ENCODE measurements at places on chromosomes 13 and 19.

DNA sequence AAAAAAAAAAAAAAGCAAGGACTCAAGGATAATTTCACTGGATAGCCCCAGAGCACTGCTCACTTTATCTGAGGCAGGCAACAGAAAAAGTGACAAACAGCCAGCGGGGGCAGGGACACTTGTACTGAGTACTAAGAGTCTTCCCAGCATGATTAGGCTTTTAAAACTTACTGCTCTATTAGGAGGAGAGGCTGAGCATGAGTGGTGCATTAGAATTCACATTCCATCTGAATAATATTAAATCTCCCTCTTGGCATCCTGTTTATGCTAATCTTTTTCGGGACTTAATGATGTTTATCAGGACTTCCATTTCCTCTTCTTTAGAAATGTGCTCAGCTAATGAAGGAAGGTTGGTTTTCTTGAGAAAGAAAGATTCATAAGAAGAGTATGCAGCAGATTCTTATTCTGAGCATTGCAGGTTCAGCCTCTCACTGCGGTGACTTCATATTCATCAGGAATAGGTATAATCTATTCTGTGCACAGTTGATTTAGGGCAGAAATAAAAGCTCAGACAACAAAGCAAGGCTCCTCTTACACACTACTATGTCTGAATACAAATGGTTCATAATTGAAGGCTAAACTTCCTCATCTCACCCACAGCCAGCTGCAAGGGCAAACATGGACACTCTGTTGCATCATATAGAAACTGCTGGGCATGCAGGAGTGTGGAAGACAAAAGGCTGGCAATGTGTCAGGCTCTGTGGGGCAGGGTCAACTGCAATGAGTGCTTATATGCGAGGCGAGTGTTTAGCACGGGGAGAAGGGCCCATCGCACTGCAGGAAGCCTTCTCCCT is 107.0 kb downstream of the KL start:
- DNase-seq: no peak

DNA sequence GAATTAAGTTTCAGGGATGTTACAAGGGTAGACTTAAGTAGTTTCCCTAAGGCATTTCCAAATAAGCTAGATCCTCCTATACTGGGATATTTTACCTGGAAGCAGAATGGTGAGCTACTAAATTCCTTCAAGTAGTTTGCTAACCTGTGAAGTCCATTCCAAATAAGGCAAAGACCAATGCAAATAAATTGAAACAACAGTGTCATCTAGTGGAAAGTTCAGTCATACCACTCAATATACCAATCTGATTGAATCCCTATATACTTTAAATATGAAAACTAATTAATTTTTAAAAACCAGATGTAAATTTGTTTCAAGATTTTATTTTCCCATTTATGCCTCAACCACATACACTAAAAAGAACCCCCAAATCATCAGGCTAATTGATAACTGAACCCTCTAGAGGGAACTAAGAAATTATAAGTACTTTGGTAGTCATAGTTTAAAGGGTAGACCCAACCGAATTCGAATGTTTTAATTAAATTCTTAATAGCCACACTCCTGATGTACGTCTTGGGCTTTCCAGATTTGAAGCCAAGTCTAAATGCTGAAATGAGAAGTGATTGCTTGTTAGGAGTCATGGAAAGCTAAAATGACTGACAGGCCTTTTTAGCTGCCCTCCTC is 223.7 kb downstream of the TBC1D4 start:
- DNase-seq: no peak

DNA sequence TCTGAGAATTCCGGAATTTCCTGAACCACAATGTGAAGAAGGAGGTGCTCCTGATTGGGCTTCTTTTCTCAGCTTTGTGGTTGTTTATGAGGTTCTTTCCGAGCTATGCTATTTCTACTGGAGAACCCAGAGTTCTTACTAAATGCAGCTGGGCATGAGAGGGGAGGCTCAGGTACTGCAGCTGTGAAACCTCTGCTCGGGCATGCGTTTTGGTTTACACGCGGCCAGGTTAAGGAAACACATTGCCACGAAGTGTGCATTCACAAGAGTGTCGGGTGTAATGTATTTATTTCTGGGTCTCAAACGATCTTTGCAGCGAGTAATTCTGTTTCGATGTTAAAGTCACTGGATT is 661 bp upstream of the MIR17HG start:
- no peak for DNase-seq

DNA sequence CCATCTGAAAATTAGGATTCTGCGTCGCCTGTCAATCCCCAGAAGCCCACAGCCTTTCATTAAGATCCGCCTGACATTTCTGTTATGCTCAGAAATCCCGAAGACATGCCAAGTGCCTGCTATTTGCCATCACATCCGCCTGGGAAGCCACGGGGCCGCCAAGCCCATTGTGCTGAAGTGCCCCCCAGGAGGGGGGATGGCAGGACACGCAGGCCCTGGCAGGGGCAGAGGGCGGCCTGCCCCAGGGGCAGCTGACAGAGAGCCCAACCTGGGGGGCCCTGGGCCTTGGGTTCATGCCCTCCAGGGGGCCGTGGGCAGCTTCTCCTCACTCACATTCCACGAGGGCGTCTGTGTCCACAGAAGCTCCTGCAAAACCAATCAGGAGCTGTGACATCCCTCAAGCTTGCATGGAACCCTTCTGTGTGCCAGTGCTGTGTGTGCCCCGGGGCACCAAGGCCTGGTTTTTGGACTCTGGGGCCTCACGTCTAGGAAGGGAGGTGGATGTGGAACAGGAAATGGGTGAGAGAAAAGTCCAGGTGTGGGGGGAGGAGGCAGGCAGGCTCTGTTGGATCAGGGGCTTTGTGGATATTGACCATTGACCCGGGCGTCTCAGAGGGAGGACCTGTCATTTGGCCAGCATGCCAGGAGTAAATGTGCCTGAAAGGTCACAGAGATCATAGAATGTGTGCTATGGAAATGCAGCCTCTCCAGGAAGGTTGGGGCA is 122.9 kb downstream of the URI1 start:
- DNase-seq: no peak

DNA sequence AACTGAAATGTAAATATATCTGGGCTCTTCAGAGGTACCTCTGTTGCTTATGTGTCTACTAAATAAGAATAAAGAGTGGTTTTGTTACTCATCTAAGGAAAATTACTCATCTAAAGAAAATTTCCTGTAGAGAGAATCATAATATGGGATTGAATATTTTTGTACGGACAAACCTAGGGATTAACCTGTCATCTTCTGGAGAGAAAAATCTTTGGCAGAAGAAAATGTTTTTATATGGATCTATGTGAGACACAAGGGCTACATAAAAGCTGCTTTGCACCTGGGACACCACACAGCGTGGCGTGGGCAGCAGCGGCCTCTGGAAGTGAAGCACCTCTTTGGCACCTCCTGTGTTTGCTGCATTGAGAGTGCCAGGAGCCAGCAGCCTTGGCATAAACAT is 242.9 kb upstream of the DACH1 start:
- DNase-seq: no peak

- DNase-seq: no peak
Measured at GRCh38 chr13:77349365-77349764, 22.5 kb upstream of the MYCBP2 start.

GRCh38 chr13:71320452-71320851 is 546.6 kb downstream of the DACH1 start:
- DNase-seq: no peak

GRCh38 chr13:23563085-23563845 is 6.9 kb upstream of the TNFRSF19 start:
- DNase-seq: no peak

DNA sequence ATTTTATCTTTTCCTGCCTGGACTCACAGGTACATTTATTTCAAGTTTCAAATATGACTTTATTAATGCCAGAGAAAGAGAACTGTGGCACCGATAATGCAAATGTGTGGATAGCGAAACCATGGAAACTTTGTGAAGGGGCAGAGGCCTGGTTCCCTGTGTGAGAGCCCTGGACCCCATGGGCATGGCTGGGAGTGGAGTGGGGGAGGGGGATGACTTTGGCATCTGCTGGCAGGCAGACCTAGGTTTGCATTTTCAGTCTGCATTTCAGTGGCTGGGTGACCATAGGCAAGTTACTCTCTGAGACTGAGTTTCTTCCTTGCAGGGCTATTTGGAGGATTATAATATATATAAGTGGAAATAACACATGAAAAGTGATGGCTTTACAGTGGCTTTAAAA is 163.8 kb upstream of the TMTC4 start:
- no peak for DNase-seq

- no peak for DNase-seq
Measured at GRCh38 chr19:1811472-1811894, 593 bp downstream of the ATP8B3 start.

DNA sequence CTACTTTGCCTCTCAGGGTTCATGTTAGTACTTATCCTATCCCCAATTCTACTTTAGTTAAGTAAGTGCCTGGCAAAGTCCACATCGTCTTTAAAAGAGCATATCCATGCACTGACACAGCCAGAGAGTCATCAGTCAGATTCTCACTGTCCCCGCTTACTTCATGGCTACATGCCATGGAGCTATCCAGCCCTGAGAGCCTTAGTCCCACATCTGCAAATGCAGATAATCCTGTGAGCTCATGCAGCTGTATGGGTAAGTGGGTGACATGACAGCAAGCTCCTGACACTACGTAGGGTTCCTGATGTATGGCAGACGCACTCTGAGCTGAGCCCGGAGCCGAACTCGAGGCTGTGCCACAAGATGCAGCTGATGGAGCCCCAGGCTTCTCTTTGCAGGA is 661.5 kb downstream of the LIG4 start:
- no peak for DNase-seq

GRCh38 chr13:29911781-29912418 is 61.5 kb upstream of the UBL3 start:
- DNase-seq: no peak

GRCh38 chr19:2602391-2603181 is 99.9 kb downstream of the GNG7 start:
- no peak for DNase-seq

- DNase-seq: no peak
Measured at GRCh38 chr13:100129605-100130004, 40.7 kb downstream of the PCCA start.

- DNase-seq: no peak
Measured at GRCh38 chr13:108407495-108407894, 138.0 kb downstream of the TNFSF13B start.

- DNase-seq: no peak
Measured at GRCh38 chr19:22606954-22607652, 27.0 kb upstream of the ZNF492 start.

- DNase-seq: no peak
Measured at GRCh38 chr13:62524498-62524897, 1108.8 kb upstream of the PCDH20 start.

GRCh38 chr19:50002386-50002960 is 22.7 kb downstream of the VRK3 start:
- no peak for DNase-seq

DNA sequence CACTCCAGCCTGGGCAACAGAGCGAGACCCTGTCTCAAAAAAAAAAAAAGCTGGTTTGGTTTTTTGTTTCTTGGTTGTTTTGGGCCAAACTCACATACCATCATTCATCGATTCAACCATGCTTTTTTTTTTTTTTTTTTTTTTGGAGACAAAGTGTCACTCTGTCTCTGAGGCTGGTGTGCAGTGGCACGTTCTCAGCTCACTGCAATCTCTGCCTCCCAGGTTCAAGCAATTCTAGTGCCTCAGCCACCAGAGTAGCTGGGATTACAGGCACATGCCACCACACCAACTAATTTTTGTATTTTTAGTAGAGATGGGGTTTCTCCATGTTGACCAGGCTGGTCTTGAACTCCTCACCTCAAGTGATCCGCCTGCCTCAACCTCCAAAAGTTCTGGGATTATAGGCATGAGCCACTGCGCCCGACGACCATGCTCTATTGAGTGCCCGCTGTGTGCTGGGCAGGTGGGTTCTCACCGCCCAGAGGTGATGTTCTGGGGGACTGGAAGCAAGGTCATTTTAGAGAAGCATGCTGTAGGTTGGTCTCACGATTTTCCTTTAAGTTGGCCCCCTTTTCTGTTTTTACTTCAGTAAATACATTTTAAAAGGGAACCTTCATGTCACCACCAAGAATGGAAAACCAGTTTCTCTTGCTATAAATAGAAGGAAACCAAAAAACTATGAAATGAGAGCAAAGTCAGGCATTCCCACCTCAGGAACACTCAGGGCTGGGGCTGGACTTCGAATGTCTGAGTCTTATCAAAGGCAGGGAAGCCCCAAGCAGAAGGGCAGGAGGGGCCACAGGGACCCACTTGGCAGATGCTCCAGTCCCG is 8.3 kb upstream of the JUND start:
- DNase-seq: no peak

- no peak for DNase-seq
Measured at GRCh38 chr19:12112701-12113100, 27.4 kb downstream of the ZNF20 start.

DNA sequence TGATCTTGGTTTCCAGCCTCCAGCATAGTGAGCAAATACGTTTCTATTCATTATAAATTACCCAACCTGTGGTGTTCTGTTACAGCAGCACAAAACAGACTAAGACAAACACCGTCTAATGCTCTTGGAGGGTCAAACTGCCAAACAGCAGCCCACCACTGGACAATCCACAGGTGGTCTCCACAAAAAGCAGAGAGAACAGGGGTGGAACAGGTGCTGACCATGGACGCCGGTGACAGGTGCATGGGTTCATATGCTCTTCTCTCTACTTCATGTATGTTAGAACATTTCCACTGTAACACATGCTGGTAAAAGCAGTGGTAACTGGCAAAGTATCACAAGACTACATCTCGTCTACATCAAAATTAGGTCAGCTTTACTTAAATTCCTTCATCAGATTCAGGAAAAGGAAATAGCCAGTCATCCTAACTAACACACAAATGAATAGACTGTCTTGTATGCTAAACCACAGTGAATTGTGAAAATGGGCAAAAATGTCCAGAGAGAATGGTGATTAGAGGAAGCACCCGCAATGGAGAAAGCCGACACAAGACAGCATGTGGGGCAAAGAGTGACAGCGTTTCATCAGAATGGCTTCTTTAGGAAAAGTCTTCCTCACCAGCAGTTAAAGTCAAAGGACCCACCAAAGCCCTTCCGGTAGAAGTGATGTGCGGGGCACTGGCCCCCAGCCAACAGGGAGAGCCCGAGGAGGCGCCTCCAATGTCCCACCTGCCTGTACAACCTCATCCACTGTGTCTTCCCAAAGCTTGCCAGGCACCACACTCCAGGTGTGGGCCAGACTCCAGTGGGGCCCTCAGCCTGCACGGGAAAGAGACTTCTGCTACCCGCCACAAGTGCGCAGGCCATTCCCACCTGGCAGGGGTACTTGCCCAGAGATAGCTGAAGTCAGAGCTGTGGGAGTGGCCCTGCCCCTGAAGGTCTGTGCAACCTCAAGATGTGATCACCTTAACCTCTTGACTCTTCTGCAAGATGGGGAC is 6.5 kb downstream of the CARS2 start:
- no peak for DNase-seq

DNA sequence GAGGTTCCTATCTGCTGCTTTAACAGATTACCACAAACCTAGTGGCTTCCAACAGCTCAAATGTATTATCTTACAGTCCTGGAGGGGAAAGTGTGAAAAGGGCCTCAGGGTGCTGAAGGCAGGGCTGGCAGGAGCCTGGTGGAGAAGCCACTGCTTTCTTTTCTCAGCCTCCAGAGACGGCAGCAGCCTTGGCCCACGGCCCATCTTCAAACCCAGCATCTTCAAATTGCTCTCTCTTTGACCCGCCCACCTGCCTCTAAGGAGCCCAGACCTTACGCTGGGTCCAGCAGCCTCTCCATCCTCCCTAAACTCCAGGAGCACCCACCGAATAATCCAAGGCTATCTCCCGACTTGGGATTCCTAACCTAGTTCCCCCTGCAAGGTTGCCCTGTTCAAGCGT is 35.6 kb downstream of the C13orf46 start:
- no peak for DNase-seq

GRCh38 chr13:110218581-110219201 is 88.3 kb downstream of the COL4A1 start:
- DNase-seq: no peak

GRCh38 chr19:54928299-54928698 is 19.0 kb downstream of the NLRP7 start:
- no peak for DNase-seq
